ENCODE measurements at places on chromosomes 12 and 14. TPM values are rescaled to one million over a fixed set of nuclear protein-coding genes. Genes with fewer than 3 reads are reported as not detected.

The DICER1 gene
- 38.2 TPM for total RNA-seq

The FLRT2 gene
- total RNA-seq: 34.4 TPM

The NACA gene
- total RNA-seq: 1,633 TPM

The ESRRB gene
- total RNA-seq: not detected

The ACSM4 gene
- not detected for total RNA-seq

The AKAP6 gene
- total RNA-seq: 0.56 TPM

The HHIPL1 gene
- total RNA-seq: 4.4 TPM

The ESR2 gene
- total RNA-seq: 0.47 TPM

The ERBB3 gene
- not detected for total RNA-seq

The ZFHX2 gene
- total RNA-seq: 0.27 TPM

The CLEC12A gene
- total RNA-seq: not detected

The ANO4 gene
- total RNA-seq: 0.94 TPM

The USP44 gene
- 0.85 TPM for total RNA-seq

The EPYC gene
- not detected for total RNA-seq

The PPP4R4 gene
- total RNA-seq: 0.85 TPM

The RBM19 gene
- total RNA-seq: 21.1 TPM

The TBX3 gene
- 3.2 TPM for total RNA-seq

Measured in endothelial cell of coronary artery (primary cell).